NCI-H226 (cell line): ENCODE measurements at places on chromosomes 6 and 20.
A peak's percentile ranks its signal among the peaks of the same experiment; 100 is the strongest.

GRCh38 chr6:44004136-44004535, 123.1 kb downstream of the MRPL14 start:
- DNase-seq: no peak

DNA sequence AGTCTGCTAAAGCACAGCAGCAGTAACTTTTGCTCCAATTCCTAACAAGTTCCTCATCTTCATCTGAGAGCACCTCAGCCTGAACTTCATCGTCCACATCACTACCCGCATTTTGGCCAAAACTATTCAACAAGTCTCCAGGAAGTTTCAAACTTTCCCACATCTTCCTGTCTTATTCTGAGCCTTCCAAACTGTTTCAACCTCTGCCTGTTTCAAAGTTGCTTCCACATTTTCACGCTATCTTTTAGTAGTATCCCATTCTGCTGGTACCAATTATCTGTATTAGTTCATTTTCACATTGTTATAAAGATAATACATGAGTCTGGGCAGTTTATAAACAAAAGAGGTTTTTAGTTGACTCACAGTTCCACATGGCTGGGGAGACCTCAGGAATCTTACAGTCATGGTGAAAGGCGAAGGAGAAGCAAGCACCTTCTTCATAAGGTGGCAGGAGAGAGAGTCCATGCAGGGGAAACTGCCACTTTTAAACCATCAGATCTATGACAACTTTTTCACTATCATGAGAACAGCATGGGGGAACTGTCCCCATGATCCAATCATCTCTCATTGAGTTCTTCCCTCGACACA, 99.4 kb upstream of the GRIK2 start:
- no peak for DNase-seq

- no peak for DNase-seq
Measured at GRCh38 chr20:20624914-20625313, 87.5 kb downstream of the RALGAPA2 start.

DNA sequence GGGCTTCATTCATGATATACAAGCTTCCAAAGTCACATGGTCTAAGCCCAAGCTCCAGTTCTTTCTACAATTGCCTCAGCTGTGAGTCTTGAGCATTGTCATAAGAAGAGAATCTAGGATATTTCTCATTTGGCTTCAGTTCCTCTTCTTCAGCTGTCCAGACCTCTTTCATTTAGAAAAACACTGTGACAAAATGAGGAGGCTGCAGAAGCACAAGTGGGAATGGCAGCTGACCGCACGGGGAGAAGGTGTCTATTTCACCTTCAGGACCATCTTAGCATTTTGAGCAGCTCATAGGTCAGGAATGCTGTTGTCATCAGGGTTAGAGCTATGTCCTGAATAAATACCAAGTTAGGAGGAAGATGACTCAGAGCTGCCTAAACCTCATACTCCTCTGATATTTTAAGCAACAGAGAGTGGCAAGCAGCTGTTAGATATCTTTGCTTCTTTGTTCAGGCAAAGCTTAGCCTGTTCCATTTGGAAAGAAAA, 390.1 kb upstream of the CITED2 start:
- DNase-seq: peak; percentile 95

DNA sequence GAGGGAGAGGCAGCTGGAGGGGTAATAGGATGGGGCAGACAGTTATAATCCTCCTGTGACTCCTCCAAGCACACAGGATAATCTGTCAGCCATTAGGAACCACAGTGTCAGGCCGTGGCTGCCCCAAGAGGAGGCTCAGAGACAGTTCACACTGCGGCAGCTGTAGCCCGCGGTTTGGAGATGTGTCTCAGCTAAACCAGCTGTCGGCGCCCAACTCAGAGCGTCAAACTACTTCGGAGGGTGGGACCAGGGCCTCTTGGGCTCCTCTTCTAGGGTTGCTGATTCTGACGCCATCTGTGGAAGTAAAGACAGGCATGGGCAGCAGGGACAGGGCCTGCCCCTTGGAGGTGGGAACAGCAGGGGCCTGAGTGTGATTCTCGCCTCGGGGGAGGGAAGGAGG, 309.8 kb downstream of the CDC5L start:
- DNase-seq: no peak

- DNase-seq: peak; percentile 49
Measured at GRCh38 chr6:3001773-3002293, 2.1 kb downstream of the NQO2 start.

GRCh38 chr6:95805699-95806098, 210.1 kb upstream of the FUT9 start:
- no peak for DNase-seq

DNA sequence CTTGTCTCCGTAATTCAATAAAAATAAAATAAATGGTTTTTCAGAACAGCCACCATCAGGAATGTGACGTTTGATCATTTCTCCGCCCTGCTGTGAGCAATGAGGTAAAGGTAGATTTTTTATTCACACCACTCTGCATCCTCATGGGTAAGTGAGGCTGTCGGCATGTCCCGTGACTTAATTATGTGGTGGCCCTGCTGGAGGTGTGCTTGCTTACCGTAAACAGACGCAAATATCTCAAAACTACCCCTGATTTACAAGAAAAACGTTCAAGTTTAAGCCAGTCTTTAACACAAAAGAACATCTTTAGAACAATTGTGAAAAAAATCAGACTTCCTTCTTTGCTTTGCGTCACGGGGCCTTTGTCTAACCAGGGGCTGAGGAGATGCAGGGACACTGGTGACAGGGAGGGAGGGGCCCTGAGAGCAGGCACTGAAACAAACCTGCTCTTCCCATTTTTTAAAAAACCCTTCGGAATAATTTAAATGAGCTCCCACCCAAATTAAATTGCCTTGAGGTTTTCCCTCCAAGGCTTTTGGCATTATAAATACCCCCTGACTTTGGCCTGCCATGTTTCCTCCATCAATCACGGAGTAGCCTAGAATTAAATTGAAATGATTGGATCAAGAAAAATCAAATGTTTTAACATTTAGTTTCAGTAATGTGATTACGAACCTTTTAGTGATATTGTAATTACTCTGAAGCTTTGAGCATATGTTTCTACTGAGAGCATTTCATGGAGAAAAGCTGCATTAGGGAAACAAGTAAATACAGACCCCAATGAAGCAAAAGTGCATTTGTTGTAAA, 13.4 kb downstream of the PRKN start:
- DNase-seq: no peak

DNA sequence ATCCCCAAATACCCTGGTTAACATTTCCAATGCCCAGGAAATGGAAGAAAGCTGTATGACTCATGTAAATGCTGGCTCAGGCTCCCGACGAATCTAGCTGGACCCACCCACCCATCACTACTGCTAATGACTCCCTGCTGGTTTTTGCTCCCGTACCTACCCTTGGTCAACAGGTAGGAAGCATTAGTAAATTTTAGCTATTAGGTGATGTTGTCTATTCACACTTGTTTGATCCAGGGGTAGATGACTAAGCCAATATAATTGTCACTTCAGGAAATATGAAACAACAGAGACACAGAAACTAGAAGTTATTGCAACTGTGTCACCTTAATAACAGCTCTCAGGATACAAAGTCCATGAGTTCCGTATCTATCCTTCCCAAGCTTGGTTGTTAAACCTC, 94.4 kb upstream of the BEND6 start:
- peak; percentile 46 for DNase-seq

DNA sequence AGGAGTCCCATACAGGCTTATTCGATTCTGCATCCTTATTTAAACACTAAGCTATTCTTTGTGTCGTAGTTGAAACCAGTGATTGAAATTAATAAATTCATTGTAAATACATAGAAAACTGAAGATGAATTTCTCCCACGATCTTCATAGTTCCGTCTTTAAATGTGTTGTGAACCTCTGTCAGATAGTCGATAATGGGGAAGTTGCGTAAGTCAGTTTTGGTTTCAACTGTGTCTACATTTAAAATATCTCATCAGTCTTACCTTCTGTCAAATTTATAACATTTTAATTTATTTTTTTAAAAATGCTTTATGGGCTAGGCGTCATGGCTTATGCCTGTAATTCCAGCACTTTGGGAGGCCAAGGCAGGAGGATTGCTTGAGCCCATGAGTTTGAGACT, 12.7 kb downstream of the STX11 start:
- no peak for DNase-seq

DNA sequence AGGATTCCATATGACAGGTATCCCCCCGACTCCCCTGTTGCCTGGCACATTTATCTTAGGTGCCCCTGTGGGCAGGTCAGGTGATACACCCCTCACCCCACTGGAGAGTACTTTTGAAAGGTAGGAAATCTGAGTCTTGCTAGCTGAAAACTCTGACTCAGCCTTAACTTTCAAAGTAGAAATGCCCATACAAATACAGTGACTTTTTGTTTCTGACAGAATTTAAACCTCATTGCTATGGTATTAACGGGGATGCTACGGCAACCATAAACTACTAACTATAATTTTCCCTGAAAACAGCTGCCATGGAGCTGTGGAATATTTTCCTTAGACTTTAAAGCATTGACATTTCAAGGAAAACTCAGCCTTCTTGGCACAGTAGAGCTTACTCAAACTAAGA, 536.0 kb downstream of the RFPL4B start:
- no peak for DNase-seq

- no peak for DNase-seq
Measured at GRCh38 chr6:6474170-6474920, 114.2 kb upstream of the LY86 start.

GRCh38 chr20:4147319-4147718, 132.0 kb upstream of the RNF24 start:
- DNase-seq: no peak

DNA sequence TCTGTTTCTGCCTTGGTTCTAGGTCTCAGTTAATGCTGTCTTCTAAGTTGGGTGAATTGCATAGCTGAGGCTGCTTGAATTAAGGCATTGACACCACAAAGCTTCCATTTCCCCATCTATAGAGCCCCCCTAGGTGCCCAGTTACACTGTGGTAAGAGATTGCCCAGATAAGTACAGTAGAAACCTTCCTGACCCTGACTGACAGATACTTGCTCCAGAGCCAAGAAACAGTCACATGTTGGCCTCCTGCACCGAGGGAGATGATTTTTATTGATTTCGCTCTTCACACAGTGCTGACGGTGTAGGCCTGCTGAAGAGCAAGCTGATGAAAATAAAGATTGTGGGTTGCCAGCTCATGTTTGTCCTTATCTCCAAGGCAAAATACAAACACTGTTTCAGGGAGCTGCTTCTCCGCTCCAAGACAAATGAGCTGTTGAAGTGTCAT, 67.9 kb downstream of the TRMT11 start:
- DNase-seq: no peak

DNA sequence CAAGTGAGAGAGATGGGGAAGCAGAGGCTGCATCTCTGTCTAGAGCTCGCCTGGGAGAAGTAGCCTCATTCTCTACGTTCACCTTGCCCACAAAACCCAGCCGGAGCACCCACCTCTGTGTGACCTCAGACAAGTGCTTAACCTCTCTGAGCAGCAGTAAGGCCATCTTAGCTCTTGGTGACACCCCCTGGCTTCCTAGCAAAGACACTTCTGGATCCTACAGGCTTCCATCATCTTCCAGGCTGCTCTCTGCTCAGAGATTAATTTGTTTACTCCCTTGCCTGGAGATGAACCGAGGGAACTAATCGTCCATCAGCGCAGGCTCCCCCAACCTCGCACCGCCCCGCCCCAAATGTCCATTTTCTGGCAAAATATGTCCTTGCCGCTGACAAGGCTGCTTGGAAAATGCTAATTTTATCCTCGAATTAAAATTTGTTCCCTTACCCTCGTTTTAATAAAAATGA, 24.0 kb upstream of the CTNNBL1 start:
- DNase-seq: no peak

- no peak for DNase-seq
Measured at GRCh38 chr20:38957915-38958485, 4.1 kb upstream of the DHX35 start.
